ENCODE measurements at places on chromosomes 1 and 21. TPM values are rescaled to one million over a fixed set of nuclear protein-coding genes. Genes with fewer than 3 reads are reported as not detected.

LYPLA2 gene
- 35.9 TPM for total RNA-seq

- no peaks in the 10 kb centered on the region for H3K36me3 ChIP-seq
- no peaks in the 10 kb centered on the region for H3K27me3 ChIP-seq
- H3K27ac ChIP-seq, result no peak overlapping the region
Measured at GRCh38 chr1:182716740-182717720, 32.6 kb upstream of the RGS8 start.

- no peaks in the 10 kb centered on the region for H3K36me3 ChIP-seq
- no peak overlapping the region for H3K4me3 ChIP-seq
- no peaks in the 10 kb centered on the region for H3K27me3 ChIP-seq
- DNase-seq, result peak; percentile 34
- H3K4me1 ChIP-seq, result peaks cover 8% of the 10 kb centered on the region
- H3K27ac ChIP-seq, result peak overlapping the region; percentile 83
Measured at GRCh38 chr1:185483664-185484450, 166.8 kb upstream of the IVNS1ABP start.

GRCh38 chr1:48784301-48784700, 7.6 kb upstream of the BEND5 start:
- no peaks in the 10 kb centered on the region for H3K4me1 ChIP-seq
- no peaks in the 10 kb centered on the region for H3K27me3 ChIP-seq
- no peak overlapping the region for H3K27ac ChIP-seq

DNA sequence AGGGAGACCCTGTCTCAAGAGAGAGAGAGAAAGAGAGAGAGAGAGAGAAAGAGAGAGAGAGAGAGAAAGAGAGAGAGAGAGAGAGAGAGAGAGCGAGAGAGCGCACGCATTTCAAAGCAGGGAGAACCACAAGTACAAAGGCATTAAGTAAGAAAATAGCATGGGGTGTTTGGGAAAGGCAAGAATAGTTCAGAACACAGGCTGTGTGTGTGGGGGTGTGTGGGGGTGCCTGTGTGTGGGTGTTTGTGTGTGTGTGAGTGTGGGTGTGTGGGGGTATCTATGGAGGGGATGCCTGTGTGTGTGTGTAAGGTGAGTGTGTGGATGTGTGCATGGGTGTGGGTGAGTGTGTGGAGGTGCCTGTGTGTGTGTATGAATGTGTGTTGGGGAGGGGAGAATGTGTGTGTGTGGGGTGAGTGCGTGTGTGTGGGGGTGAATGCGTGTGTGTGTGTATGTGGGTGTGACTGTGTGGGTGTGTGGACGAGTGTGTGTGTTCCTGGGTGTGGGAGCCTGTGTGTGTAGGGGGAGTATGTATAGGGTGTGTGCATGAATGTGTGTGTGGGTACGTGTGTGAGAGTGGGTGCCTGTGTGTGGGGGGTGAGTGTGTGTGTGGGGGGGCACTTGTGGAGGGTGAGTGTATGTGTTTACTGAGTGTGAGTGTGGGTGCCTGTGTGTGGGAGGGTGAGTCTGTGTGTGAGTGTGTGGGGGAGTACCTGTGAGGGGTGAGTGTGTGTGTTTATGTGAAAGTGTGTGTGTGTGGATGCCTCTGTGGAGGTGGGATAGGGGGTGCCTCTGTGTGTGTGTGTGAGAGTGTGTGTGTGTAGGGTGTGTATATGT, 19.1 kb upstream of the HDAC1 start:
- no peaks in the 10 kb centered on the region for H3K4me1 ChIP-seq
- peaks cover 13% of the 10 kb centered on the region for H3K27me3 ChIP-seq
- H3K27ac ChIP-seq, result no peak overlapping the region
- no peak overlapping the region for H3K4me3 ChIP-seq
- H3K36me3 ChIP-seq, result no peaks in the 10 kb centered on the region
- no peak for DNase-seq

DNA sequence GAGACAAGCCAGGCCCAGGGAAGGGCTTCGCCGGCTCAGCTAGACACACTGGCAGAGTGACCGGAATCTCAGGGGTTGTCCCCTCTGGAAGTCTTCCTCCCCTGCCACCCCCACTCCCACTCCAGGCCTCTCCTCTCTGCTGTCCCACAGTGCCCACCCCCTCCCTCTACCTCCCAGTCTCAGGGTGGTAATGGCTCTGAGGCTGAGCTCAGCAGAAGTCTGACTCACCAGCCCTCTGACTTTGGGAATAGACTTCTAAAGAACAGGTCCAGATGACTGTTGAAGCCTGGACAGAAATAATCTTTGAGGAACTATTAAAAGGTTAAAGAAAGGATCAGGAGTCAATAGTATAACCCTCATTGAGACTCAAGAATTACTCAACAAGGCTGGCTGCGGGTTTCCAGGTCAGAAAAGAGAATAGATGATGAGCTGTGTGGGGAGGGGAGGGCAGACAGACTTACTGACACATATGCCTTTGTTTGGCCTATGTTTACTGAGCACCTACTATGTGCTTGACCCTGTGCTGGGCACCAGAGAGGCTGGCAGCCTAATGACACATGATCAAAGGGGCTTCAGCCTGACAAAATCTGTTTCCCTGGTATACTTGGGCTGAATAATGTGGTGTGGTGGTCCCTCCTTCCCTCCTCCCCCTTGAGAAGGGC, 8.2 kb downstream of the HCRTR1 start:
- no peaks in the 10 kb centered on the region for H3K27me3 ChIP-seq
- H3K4me1 ChIP-seq, result peaks cover 30% of the 10 kb centered on the region
- H3K36me3 ChIP-seq, result peaks cover 18% of the 10 kb centered on the region
- DNase-seq, result no peak

DNA sequence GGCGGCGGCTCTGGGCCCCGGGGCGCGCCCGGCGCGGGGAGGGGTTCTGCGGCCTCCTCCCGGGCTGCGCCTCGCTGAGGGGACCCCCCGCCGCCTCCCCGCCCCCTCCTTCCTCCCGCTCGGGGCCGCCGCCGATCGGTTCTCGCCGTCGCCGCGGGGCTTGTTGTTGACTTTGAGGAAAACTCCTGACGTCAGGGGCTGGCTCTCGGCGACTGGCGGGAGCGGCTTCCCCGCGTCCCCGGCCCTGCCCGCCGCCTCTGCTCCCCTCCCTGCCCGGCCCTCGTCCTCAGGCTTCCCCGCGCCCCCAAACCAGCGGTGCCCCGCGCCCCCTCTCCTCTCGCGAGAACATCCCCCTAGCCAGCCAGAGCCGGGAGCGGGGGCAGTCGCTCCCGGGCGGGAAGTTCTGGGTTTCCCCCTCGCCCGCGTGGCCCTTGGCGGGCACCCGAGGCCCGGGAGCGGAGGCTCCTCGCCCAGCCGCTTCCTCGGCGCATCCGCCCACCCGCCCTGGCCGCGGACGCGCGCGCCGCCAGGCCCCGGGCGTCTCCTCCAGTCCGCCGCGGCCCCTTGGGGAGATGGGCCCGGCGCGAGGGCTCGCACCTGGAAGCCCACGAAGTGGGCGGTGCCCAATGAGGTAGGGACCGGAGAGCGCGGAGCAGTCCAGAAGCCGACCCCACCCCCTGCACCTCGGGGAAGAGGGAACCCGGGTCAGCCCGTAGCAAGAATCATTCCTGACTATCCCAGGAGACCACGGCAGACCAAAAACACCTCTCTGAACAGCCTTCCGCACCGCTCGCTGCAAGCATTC, 611 bp upstream of the AKT3 start:
- H3K27ac ChIP-seq, result peak overlapping the region; percentile 88
- H3K4me1 ChIP-seq, result no peaks in the 10 kb centered on the region
- H3K36me3 ChIP-seq, result no peaks in the 10 kb centered on the region

DNA sequence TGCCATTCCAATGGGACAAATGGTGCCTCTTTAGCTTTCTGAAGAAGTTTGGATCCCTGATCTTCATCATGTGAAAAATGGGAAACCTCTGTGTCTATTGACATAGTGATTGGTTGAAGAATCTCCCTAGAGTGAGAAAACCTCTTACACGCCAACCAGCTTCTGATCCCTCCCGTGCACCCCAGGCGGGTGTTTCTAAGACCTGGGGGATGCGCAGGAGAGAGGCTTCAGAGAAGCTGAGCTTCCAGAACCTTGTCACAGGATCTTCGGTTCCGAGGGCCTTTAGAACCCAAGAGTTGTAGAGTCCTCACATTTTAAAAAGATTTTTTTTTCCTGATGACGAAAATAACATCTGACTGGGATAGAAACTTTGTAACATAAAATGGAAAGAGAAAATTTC, 11.3 kb downstream of the PODN start:
- H3K4me3 ChIP-seq, result no peak overlapping the region
- no peaks in the 10 kb centered on the region for H3K27me3 ChIP-seq
- no peak overlapping the region for H3K27ac ChIP-seq

- H3K4me3 ChIP-seq, result peak overlapping the region; percentile 46
- DNase-seq, result no peak
- peaks cover 17% of the 10 kb centered on the region for H3K4me1 ChIP-seq
- H3K27me3 ChIP-seq, result no peaks in the 10 kb centered on the region
- no peaks in the 10 kb centered on the region for H3K36me3 ChIP-seq
Measured at GRCh38 chr1:111515291-111516004, 12.0 kb upstream of the ADORA3 start.

SPRR1B gene
- not detected for total RNA-seq

COL16A1 gene
- 4.3 TPM for total RNA-seq

GRCh38 chr1:224526771-224527170, 89.3 kb upstream of the CNIH3 start:
- H3K4me1 ChIP-seq, result no peaks in the 10 kb centered on the region
- no peaks in the 10 kb centered on the region for H3K36me3 ChIP-seq
- DNase-seq, result peak; percentile 29
- H3K27ac ChIP-seq, result no peak overlapping the region

CELA2B gene
- total RNA-seq, result not detected

- H3K27ac ChIP-seq, result no peak overlapping the region
- no peak overlapping the region for H3K4me3 ChIP-seq
- no peaks in the 10 kb centered on the region for H3K36me3 ChIP-seq
- H3K4me1 ChIP-seq, result no peaks in the 10 kb centered on the region
- H3K27me3 ChIP-seq, result no peaks in the 10 kb centered on the region
Measured at GRCh38 chr1:197469620-197470210, 201.7 kb downstream of the CRB1 start.

BMP8B gene
- 0.12 TPM for total RNA-seq

- no peak for DNase-seq
- H3K27me3 ChIP-seq, result no peaks in the 10 kb centered on the region
- H3K4me3 ChIP-seq, result no peak overlapping the region
- H3K36me3 ChIP-seq, result no peaks in the 10 kb centered on the region
- no peaks in the 10 kb centered on the region for H3K4me1 ChIP-seq
Measured at GRCh38 chr1:116794804-116795481, 40.7 kb downstream of the CD2 start.

GRCh38 chr1:4369335-4369734, 285.1 kb upstream of the AJAP1 start:
- no peak overlapping the region for H3K27ac ChIP-seq
- no peak for DNase-seq
- no peak overlapping the region for H3K4me3 ChIP-seq
- no peaks in the 10 kb centered on the region for H3K36me3 ChIP-seq
- H3K27me3 ChIP-seq, result no peaks in the 10 kb centered on the region

ZMYM1 gene
- 1.9 TPM for total RNA-seq

GRCh38 chr21:45439161-45439872, 34.4 kb downstream of the COL18A1 start:
- H3K4me1 ChIP-seq, result peaks cover 6% of the 10 kb centered on the region
- peak overlapping the region; percentile 47 for H3K4me3 ChIP-seq
- DNase-seq, result peak; percentile 58
- H3K27ac ChIP-seq, result peak overlapping the region; percentile 73

PRXL2B gene
- total RNA-seq, result 2.7 TPM

DNA sequence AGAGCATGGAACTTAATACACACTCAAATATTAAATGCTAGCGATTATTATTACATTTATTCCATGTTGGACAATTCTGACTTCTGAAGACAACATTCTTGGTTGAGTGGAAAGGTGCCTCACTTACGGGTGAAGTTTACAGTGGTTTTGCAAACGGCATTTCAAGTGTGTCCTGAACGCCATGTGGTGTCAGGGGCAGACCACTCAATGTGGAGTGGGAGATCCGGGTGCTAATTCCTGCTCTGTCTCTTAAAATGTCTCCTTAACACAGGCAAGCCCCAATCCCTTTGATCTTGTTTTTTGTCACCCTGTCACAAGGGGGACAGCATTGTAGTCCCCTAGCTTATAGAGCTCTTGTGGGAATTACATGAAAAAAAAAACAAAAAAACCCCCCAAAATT, 5.6 kb upstream of the TDRD10 start:
- H3K27me3 ChIP-seq, result peaks cover 27% of the 10 kb centered on the region
- peaks cover 5% of the 10 kb centered on the region for H3K4me1 ChIP-seq
- H3K36me3 ChIP-seq, result no peaks in the 10 kb centered on the region

DNA sequence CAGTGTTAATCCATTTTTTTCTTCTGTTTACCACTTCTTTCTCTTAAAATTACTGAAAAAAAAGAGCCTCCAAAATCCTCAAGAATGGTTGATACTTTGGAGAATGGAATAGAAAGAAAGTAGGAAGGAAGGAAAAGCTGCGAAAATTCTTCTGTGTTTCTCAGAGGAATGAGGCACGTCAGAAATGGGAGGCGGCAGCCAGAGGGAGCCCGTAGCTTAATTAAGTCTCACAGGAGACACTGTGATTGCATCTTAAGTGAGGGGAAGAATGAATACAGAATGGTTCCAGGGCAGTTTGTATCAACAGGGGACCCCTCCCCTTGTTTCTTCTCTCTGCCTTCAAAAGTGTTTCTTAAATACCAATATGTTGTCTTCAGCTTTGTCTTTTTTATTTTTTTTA, 1099.5 kb downstream of the PLA2G4A start:
- no peaks in the 10 kb centered on the region for H3K4me1 ChIP-seq
- no peaks in the 10 kb centered on the region for H3K36me3 ChIP-seq
- H3K27ac ChIP-seq, result no peak overlapping the region
- no peaks in the 10 kb centered on the region for H3K27me3 ChIP-seq

CD1C gene
- not detected for total RNA-seq

- no peaks in the 10 kb centered on the region for H3K4me1 ChIP-seq
- H3K27me3 ChIP-seq, result peaks cover 5% of the 10 kb centered on the region
- H3K4me3 ChIP-seq, result no peak overlapping the region
- no peaks in the 10 kb centered on the region for H3K36me3 ChIP-seq
- no peak for DNase-seq
- H3K27ac ChIP-seq, result peak overlapping the region; percentile 45
Measured at GRCh38 chr1:205582471-205583291, 49.1 kb downstream of the ELK4 start.

AMY1A gene
- not detected for total RNA-seq

RNF207 gene
- 1.1 TPM for total RNA-seq

GRCh38 chr1:53376041-53376461, 48.2 kb upstream of the LRP8 start:
- no peaks in the 10 kb centered on the region for H3K27me3 ChIP-seq
- no peak overlapping the region for H3K27ac ChIP-seq
- no peaks in the 10 kb centered on the region for H3K4me1 ChIP-seq
- no peak overlapping the region for H3K4me3 ChIP-seq
- no peaks in the 10 kb centered on the region for H3K36me3 ChIP-seq
- no peak for DNase-seq

GRCh38 chr1:170044187-170044586, 30.3 kb downstream of the KIFAP3 start:
- no peak overlapping the region for H3K4me3 ChIP-seq

PLEKHO1 gene
- 36.5 TPM for total RNA-seq

ARHGEF10L gene
- 21.2 TPM for total RNA-seq
